ENCODE measurements at places on chromosomes 5 and 9.

GRCh38 chr9:127628758-127629467, 16.8 kb downstream of the STXBP1 start:
- DNase-seq = no peak

GRCh38 chr5:7802855-7803254, 48.1 kb downstream of the CFAP90 start:
- no peak for DNase-seq

DNA sequence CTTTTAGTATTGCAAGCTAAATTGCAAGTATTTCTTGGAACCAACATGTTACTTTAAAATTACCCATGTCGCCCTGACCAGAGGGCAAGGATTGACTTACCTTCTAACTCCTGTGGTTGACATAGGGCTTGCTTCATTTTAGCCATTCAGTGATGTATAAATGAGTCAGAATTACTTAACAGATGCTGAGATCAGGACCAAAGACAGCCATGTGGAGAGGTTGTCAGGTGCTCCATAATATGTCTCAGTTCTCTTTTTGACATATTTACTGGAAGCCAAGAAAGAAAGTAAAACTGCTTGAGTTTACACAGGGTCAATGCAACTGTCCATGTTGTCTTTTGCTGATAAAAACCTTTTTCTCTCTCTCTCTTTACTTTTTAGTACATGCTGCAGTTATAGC, 33.2 kb downstream of the F2RL2 start:
- no peak for DNase-seq

GRCh38 chr5:72749362-72749997, 67.0 kb upstream of the TNPO1 start:
- no peak for DNase-seq
